Activated CD4-positive, alpha-beta T cell treated with anti-CD3 and anti-CD28 coated beads, Interleukin-2, amount 10 ng/mL, durations not matched to agents 24 days and 14 days (primary cell): ENCODE measurements at places on chromosomes 5 and 9.

DNA sequence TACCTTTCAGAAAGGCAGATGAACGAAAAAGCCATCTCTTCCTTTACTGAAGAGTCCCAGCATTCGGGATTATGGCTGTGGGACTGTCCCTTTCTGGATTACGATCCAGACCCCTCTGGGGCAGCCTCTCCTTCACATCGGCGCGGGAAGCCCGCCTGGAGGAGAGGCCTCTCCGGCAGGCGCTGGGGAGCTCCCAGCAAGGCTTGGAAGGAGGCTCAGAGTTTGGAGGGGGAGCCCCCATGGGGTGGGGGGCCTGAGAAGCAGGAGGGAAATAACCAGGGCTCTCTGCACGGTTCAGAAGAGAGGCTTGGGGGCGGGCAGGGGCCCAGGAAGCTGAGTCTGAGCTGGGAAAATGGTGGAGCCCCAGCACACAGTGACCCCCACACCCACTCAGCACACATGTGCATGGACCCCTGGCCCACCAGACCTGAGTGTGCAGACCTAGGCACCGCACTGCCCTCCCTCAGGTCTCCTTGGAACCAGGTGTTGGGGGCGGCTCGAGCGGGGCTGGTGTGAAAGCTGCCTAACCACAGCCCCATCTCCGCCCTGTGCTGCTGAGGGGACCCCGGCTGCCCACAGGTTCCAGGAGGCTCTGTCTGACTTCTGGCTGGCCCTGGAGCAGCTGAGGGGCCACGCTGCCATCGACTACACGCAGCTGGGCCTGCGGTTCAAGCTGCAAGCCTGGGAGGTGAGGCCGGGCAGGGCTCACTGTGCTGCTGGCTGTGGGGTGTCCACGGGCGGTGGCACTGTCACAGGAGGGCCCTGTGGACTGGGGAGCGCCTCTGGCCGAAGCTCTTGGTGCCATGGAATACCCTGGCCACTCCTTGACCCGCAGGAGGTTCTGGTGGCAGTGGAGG, 4.5 kb downstream of the NOXA1 start:
- DNase-seq = no peak

DNA sequence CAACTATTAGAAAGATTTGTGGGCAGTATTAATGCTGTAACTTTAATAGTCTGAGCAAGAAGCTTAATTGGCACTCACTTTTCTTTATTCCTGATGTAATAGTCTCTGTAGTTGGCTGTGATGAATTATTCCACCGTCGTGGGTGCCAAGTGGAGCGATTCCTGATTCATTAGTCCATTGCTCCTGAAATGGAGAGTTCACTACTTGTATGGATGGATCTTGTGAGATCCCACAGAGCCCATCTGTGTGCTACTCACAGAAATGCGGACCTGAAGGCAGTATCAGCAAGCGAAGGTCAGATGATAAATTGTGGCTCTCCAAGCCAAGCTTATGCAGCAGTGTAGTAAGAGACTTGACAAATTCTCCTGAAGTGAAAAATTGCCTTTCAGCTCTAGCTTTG, 212.2 kb downstream of the CHSY3 start:
- DNase-seq = no peak

DNA sequence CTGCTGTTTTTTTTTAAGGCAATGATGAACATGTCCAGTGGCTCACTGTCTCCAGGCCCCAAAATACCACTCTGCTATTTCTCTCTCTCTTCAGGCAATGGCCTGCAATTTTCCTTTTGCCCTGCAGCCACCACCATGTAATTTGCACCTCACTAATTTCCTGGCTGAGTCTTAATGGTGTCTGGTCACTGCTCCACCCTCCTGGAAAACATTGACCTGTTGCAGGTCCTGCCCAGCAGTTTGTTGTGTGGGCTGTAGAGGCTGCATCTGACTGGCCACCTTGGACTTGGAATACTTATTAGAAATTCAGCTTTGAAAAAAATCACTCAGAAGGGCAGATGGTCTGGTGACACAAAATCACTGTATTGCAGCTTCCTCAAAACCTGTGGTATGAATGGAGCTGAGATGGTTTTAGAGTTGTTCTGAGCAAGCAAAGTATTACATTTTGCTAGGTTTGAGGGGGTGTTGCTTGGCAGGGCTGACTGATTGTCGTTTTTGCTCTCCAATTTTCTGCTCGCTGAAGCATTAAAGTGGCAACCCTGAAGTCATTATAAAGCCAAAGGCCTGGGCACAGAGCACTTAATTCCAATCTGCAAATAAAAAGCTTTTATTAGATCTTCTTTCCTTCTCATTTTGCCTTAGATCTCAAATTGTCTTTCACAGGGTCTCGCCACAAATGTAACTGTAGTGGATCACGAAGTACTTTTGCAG, 134.8 kb downstream of the TMEM174 start:
- DNase-seq = no peak

- no peak for DNase-seq
These were observed 87.7 kb downstream of the AUH start for GRCh38 chr9:91273853-91274552.

DNA sequence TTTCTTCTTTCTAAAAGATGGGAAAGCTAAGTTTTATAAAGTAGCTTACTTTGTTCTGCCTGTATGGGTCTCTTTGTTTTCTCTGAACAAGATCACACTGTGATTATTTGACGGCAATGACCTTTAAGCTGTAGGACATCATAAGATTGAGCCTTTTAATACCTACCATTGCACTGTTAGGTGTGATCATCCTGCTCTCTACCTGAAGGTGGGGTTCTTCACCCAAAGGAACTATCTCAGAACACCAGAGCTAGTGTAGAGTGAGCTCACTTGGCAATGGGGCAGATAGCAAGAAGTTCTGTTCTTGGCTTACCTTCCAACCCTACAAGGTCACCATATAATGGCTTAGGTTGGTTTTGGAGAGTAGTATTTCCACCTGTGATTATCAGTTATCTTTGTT, 200.2 kb downstream of the SPATA31D1 start:
- DNase-seq = no peak

DNA sequence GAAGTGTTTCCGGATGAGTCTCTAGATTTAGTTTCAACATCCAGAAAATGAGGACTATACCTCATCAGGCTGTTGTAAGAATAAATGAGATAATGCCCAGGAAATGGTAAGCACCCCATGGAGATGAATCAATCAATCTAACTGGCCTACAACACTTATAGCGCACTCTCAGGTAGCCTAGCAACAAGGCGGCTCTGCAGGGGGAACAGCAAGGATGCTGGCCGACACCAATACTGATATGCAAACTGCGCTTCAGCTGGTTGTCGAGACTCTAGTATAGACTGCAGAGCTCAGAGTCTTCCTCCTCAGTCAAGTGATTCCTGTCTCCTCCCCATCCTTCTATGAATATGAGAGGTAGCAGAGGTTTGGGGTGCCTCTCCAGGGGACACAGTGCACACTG, 218.8 kb upstream of the WWC1 start:
- no peak for DNase-seq

DNA sequence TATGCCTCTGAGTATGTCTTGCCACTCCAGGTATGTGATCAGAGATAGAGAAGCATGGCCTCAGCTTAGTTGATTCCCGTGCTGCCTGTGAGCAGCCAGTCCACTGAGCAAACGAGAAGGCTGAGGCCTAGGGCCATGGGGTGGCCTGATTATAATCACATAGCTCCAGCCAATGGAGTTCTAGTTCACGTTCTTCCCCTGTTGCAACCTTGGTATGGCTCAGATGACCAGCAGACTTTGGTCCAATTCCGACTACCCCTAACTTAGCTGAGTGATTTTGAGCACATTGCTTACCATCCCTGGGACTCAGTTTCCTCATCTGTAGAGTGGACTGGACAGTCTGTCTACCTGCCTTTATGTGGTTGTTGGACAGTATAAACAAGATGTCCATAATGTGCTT, 68.4 kb downstream of the PPARGC1B start:
- DNase-seq = no peak

DNA sequence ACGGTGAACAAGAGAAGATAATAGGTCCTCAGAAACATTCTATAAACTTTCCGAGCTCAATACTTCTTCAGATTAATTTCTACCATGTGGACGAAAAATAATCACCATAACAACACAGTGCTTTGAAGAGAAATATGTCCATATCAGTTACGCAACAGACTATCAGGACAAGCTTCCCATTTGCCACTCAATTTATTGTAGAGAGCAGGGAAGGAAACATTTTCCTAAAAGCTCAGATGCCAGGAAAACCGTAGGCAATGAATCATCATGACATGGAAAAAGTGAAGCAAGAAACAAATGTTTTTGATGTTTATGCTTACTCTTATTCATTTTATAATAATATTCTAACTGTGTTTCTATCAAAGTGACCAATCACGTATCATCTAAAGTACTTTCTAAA, 87.6 kb downstream of the S1PR3 start:
- DNase-seq = no peak

- DNase-seq = no peak
These were observed at the start of gene KIF12 for GRCh38 chr9:114098936-114099668. Gene KIF12 (minus strand): TSS chr9:114099292. CDS start chr9:114099276, 16 bp downstream.

- DNase-seq = no peak
These were observed 21.7 kb downstream of the CDH10 start for GRCh38 chr5:24623031-24623430.

DNA sequence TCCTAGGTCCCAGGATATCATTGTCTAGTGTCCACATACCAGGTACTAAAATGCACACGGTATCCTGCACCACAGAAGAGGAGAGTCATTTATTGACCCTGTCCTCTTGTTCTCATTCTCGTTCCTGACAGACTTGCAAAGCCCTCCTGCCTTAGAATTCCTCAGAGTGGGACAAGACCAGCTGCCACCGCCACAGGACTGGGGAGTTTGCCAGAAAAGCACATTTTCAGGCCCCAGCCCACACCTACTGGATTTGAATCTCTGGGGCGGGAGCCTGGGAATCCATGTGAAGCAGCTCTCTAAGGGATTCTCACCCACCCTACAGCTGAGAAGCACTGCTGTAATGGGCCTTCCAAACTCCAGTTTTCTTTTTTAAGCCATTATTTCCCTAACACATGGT, 68.0 kb upstream of the FANCC start:
- DNase-seq = no peak

DNA sequence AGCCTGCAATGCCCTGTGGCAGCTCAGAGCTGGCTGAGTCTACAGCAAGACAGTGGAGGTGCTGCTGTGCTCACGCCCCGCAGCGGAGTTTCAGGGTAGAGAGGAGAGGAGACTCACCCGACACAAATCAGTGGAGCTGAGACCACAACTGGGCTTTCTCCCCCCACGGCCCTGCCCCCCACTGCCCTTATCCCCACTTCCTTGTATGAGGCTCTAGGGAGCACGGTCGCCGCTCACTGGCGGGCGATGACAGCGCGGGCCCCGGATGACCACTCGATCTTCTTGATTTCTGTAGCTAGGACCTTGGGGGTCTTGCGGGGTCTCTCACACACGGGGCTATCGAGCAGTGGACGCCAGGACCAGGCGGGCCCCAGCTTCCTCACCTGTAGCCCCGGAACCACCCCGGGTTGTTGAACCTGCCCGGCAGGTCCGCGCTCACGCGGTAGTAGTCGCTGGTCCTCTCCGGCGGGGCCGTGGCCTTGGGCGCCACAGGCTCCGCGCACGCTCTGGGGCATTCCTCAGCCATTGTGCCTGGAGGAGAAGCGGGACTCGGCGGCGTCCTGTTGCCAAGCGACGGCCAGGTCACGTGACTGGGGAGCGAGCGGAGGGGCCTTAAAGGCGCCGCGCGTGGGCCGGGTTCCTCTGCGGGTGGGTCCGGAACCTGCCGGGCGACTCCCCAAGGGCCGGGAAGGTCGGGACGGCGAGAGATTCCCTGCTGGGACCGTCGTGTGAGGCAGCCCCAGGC, 984 bp upstream of the MRPS2 start:
- peak; percentile 97 for DNase-seq

DNA sequence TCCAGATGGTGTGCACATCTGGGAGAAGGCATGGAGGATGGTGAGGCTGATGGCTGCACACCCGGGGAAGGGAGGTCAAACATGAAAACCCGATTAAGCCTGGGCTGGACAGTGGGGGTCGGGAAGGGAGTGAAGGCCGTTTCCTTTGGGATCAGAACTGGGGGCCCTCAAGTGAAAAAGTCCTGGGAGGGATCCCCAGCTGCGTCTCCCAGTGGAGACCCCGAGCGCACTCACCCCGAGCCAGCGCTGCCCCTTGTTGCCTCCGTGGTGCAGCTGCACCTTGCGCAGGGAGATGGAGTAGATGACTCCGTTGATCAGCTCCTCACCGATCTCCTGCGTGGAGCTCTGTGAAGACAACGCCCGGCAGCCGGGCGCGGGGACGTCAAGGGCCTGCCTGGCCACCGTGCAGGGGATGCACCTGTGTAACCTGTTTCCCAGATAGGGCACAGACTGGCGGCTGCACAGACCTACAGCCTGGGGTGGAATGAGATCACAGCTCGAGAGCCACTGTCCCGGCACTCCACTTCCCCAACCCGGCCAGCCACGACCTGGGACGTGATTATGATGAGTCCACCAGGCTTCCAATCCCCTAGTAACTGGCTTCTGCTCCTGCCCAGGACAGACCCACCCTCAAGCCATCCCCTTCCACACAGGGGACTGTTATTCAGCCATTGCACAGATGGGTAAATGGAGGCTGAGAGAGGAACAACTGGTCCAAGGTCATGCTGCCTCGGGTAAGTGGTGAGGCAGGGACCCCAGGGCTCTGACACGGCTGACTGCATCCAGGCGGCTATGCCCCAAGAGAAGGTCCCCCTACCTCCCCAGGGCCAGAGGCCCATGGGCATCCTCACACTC, 9.0 kb downstream of the RALGDS start:
- DNase-seq = no peak

GRCh38 chr5:179825655-179826182, 5.0 kb downstream of the SQSTM1 start:
- peak; percentile 57 for DNase-seq

GRCh38 chr5:33903118-33903517, 11.3 kb upstream of the ADAMTS12 start:
- DNase-seq = no peak

- no peak for DNase-seq
These were observed 24.9 kb downstream of the VAV2 start for GRCh38 chr9:133967024-133967741.

- peak; percentile 68 for DNase-seq
These were observed 162.7 kb downstream of the ZNF608 start for GRCh38 chr5:124583469-124584350.

GRCh38 chr5:73447530-73448462, 781 bp downstream of the FOXD1 start:
- peak; percentile 81 for DNase-seq

DNA sequence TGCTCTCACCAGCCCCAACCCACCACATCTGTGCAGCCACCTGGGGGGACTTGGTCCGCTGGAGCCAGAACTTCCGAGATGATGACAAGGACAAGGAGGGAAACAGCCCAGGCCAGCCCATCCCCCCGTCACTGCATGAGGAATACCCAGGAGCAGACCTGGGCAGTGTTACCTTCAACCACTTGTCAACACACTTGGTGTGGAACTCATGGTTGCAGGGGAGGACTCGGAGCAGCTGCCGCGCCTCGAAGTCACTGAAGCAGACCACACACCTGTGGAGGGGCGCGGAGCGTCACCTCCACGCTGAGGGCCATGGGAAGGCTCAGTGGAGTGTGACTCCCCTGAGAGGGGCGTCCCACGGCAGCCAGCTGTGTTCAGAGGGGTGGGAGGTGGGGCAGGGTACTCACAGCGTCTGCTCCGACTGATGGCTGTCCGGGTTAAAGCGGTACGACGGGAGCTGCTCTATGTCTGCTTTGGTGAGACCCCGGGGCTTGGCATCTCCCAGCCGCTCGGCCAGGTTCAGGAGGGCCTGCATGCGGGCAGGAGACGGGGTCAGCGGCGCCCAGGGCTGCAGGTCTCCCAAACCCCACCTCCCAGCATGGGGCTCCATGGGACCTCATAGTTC, 8.0 kb downstream of the RNF44 start:
- DNase-seq = no peak

GRCh38 chr5:179355976-179356974, 11.0 kb upstream of the ADAMTS2 start:
- DNase-seq = no peak
